Activated naive CD8-positive, alpha-beta T cell treated with anti-CD3 and anti-CD28 coated beads, Interleukin-2, amount 50 U/mL, for 24 hours (primary cell): ENCODE measurements at places on chromosomes 4 and X.

- DNase-seq, result no peak
These were observed 59.5 kb downstream of the DDX60 start for GRCh38 chr4:168259096-168259495.

DNA sequence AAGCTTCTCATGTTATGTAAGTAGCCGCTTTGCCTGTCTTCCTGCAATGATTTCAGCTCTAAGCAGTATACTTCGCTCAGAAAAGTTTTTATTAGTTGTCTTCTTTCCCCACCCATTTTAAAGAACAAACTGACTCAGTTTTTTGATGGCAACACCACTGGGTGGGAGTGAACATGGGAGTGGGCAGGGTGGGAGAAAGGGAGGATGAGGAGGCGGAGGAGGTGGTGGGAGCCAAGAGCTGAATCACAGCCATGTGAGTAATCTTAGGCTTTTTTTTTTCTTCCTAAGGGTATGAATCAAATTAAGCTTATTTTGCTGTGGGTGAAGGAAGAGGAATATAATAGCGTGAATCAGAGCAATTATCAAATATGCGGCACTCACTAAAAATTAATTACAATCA, 574.3 kb upstream of the DIPK2B start:
- DNase-seq, result no peak

- no peak for DNase-seq
These were observed 2095.9 kb downstream of the ARAP2 start for GRCh38 chr4:34148322-34148908.

DNA sequence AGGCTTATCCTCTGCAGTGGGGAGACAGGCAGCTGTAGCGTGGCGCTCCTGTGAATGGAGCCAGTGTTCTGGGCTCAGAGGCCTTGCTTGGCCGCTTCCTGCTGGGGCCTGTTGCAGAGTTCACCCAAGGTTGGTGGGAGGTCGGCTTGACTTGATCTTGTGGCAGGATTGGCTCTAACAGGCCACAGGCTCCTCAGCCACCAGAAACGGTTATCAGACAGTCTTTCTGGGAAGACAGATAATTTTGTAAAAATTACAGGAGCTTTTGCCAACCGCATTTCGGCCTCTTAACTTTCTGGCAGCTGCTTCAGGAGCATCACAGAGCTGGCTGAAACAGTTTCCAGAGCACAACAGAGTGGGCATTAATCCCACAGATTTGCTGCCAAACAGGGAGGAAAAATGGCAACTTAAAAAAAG, 66.4 kb downstream of the DIPK2B start:
- no peak for DNase-seq

- DNase-seq, result no peak
These were observed 9.1 kb downstream of the FGFR3 start for GRCh38 chr4:1802151-1802715.

DNA sequence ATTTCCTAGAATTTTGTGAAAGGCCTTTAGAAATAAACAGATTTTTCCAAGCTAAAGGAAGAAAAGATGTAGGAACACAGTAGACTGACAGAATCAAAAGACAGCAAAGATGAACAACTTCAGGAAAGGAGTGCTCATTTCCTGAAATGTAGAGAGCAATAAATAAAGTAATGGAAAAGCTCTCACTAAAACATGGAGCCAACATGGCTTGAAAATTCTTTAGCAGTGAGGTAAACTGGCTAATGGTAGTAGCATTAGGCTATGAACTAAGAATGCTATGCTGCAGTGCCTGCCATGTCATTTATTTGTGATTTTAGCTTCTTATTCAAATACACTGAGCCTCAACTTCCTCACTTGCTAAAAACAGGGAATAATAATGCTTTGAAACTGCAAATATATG, 108.7 kb downstream of the IQCM start:
- no peak for DNase-seq

DNA sequence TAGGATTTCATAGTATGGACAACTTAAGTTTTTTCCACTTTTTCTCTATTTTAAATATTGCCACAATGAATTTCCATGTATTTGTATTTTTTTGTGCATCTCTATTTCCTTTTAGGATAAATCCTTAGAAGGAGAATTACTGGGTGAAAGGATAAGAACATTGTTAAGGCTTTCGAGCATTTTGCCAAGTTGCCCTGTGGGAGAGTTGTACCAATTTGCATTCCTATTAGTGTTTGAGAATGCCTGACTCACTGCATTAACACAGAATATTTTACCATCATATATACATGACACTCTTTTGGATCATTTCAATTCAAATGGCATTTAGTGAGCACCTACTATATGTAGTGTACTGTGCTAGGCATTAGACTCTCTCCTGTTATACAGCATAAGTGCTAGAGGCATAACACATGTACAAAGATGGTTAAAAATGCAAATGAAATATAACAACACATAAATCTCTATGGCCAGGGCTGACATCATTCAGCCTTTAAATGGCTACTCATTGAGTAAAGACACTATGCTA, 57.0 kb downstream of the PLAC1 start:
- DNase-seq, result no peak

- DNase-seq, result no peak
These were observed 46.6 kb downstream of the MAOA start for GRCh38 chrX:43702660-43703059.

DNA sequence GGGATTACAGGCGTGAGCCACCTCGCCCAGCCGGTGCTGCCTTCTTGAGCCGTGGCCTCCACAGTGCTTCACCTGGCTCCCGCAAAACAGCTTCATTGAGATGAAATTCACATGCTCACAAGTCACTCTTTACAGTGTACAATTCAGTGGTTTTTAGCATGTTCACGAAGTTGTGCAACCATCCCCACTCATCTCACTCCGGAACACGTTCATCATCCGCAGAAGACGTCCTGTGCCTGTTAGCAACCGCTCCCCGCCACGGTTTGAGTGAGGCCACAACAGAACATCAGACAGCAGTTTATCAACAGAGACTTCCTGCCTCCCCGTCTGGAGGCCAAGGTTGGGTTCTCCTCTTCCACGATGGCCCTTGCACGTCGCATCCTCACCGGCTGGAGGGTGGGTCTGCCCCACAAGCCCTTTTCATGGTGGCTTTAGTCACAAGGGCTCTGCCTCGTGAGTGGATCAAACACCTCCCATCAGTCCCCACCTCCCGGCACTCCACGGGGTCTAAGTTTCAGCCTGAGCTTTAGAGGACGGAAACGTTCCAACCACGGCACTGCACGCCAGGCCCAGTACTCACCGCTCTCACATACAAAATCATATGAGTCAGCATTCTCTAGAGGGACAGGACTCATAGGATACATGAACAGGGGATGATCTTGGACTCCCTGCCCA, 29.6 kb upstream of the SPON2 start:
- DNase-seq, result peak; percentile 72

- no peak for DNase-seq
These were observed 19.9 kb upstream of the TRIM61 start for GRCh38 chr4:164997324-164997723.

GRCh38 chrX:49879656-49880277, 483 bp downstream of the USP27X start:
- no peak for DNase-seq

- DNase-seq, result no peak
These were observed 169.8 kb upstream of the GALNT7 start for GRCh38 chr4:172998527-172999469.

GRCh38 chr4:173513651-173514050, 16.4 kb downstream of the HAND2 start:
- DNase-seq, result no peak
